ENCODE measurements at places on chromosomes 11 and 22.

- DNase-seq = no peak
Measured at GRCh38 chr11:128553662-128554362, 33.5 kb downstream of the ETS1 start.

- DNase-seq = no peak
Measured at GRCh38 chr11:47415949-47416472, 7.6 kb downstream of the SLC39A13 start.

DNA sequence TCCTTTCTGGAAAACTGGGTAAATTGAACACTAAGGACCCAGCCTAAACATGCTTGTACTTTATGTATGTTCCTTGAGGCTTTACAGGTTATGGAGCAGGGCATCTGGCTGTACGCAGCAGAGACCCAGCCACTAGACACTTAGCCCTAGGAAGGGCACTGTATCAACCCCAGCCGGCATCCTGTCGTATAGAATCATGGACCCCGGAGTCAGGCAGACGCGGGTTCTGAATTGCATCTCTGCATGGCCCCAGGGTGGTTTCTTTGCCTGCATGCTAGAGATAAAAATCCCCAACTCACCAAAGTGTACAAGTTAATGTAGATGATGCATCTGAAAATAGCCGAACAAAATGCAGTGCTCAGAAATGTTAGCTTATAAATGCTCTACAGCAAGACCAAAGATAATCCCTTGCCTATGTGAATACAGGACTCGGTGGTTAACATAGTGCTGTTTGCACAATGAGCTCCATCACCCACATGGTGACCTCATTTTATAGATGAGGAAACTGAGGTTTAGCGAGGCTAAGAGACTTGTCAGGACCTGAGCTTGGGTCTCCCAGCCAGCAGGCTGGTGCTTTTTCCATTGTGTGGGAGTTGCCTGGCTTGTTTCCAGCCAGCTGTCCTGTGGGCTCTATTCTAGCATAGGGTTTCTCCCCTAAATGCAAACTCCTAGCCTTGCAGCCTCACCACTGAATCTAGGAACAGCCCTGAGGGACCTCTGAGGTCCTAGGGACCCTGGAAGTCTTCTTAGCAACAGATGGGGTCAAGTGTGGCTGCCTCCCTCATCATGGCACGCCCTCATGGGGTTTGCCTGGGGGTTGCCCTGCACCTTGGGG, 7.3 kb downstream of the CD6 start:
- no peak for DNase-seq

DNA sequence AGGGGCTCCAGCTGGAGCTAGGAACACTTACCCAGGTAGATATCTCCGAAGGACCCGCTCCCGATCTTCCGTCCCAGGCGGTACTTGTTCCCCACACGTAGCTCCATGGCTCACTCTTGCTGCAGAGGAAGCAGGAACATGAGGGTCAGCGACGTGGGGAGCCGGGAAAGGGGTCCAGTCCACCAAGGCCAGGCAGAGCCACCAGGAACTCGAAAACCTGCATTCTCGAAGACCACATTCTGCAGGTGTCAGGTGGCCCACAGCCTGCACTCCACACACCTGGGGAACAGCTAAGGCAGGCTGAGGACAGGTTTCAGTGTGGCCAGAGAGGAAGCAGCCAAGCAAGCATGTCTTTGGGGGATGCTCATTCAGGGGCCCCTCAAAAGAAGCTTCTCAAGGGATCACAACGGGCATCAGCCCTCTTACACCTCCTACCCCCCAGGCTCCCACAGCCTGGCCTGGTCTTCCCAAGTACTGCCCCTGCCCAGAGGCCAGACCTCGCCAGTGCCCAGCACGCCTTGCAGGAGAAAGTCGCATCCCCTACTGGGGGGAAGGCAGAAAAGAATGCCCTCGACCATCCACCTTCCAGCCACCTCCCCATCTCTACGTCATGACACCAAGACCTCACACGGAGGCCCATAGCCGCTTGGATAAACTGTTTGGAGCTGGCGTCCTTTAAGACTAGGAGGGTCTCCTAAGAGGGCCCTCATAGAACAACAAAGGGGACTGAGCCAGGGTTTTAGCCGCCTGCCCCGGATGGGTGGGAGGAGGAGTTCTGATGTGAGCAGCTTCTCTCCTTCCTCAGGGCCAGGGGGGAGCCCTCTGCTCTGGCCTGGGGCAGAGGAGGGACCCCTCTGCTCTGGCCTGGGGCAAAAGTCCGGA, 2.9 kb downstream of the CSNK1E start:
- no peak for DNase-seq

Measured in activated naive CD4-positive, alpha-beta T cell (primary cell).